ENCODE measurements at places on chromosomes 11 and 22.

DNA sequence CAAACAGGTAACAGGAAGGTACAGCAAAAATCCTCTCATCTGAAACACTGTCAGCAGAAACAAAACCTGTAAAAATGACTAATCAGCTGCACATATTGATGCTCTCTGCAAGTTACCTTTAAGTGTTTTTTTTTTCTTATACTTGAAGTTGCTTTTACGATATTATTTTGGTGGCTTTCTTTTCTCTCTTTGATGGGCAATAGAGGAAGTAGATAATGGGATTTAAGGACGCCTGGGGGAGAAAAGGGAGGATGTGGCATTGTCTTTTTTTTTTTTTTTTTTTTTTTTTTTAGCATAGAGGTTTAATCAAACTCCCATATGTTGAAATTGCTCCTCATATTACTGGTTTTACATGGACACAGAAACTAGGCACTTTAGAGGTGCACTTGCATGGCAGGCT is 11.4 kb upstream of the ADSL start:
- no peak for DNase-seq

DNA sequence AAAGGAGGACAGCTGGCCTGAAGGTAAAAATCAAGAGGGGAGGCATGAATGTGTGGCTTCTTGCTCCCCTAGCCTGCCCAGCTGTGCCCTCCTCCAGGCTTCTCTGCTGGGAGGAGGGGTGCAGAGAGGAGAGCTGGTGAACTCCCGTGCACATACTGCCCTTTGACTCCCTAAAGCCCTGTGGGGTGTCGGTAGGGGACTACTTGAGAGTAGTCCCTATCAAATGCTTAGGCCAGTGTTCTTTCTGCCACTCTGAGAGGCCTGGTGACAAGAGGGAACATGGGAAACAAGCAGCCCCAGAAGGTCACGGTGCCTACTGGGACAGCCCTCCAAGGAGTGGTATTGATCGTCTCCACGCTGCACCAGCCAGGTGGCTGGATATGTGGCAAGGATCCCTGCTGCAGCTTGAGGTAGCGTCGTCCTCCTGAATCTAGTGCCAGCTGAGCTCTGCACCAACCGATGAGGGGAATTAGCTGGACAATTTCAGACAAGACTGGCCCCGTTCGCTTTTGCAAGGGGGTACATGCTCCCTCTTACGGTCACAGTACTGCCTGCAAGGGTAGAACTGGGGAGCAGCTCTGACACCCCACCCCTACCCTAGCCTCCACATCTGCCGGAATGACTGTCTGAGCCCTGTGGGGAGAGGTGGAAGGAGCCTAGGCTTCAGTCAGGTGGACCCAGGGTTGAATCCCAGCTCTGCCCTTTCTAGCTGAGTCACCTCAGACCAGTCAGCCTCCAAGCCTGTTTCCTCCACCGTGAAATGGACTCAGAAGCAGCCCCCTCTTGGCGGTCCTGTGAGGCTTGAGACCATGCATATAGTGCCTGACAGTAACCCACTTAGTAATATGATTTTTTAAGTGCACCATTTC is 17.1 kb upstream of the C11orf96 start:
- DNase-seq, result no peak

DNA sequence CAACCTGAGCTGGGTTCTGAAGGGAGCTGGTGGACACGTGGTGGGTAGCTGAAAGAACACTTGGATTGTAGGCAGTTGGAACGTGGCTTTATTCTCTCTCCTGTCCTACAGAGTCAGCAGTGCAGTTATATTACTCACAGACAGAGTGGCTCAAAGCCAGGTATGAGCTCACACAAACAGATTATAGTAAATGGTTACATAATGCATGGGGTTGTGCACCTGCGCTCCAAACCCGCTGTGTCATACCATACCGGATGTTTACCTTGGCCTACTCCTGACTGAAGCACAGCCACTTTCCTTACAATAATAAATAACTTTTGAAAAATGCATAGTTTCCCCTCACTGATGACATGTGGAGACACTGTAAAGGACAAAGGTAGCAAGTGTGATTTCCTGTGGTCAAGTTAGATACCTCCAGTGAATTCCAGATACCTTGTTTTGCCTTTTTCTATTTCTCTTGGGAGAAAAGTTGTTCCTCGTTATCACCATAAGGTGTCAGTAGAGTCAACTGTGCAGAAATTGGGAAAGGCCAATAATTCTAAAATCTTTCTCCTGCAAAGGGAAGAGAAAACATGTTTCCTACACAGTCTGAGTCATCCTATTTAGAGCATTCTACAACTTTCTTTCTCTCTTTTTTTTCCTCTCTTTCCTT is 13.5 kb downstream of the MS4A6A start:
- DNase-seq, result no peak

- DNase-seq, result no peak
Measured at GRCh38 chr11:86802146-86802545, 1.8 kb downstream of the PRSS23 start.

DNA sequence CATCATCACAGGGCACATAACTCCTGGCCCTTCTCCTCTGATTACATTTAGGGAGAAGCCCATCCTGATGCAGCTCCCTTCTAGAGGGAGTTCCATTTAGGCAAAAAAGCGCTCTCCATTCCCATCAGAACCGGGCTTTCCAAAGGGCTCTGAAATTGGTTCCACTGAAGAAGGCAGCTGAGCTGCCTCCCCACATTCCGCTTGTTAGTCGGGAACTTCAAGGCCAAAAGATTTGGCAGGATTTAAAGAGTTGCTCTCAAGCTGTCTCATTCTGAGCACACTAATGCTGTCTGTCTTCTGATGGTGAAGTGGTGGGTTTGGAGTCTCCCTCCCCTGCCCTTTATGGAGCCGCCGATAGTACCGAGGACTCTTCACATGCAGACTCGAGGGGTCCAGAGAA is 26.6 kb upstream of the CABP7 start:
- DNase-seq, result no peak

DNA sequence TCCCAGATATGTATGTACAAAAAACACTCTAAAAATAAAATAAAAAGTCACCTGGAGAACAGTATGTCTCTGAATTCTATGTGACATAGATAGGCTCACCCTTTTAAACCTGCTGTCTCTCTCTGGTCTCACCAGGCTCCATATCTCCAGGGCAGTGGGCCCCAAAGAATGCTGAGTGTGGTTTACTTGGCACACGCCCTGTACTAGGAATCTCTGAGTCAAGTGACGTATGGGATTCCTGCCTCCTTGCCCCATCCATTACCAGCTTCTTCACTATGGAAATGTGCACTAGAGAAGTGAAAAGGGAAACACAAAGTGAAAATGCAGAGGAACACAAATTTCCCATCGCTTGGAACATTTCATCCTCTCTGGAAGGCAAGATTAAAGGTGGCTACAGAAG is 722.2 kb upstream of the TENM4 start:
- no peak for DNase-seq

DNA sequence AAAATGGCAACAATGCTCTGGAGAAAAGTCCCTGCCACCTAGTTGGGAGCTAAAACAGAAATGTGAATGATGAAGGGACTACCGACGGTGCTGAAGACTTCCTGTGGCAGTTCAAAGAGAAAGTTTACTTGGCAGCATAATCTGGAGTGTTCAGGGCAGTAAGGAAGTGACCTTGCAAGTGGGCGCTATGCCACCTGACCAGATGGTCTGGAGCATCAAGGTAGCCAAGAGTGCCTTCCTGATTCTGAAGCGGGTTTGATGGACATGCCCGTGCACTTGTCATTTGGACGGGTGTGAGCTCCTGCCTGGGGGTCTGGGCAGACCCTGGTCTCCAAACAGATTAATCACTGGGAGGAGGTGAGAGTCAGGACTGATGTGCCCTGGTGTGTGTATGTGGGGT is 1.8 kb upstream of the SNX19 start:
- DNase-seq, result no peak

DNA sequence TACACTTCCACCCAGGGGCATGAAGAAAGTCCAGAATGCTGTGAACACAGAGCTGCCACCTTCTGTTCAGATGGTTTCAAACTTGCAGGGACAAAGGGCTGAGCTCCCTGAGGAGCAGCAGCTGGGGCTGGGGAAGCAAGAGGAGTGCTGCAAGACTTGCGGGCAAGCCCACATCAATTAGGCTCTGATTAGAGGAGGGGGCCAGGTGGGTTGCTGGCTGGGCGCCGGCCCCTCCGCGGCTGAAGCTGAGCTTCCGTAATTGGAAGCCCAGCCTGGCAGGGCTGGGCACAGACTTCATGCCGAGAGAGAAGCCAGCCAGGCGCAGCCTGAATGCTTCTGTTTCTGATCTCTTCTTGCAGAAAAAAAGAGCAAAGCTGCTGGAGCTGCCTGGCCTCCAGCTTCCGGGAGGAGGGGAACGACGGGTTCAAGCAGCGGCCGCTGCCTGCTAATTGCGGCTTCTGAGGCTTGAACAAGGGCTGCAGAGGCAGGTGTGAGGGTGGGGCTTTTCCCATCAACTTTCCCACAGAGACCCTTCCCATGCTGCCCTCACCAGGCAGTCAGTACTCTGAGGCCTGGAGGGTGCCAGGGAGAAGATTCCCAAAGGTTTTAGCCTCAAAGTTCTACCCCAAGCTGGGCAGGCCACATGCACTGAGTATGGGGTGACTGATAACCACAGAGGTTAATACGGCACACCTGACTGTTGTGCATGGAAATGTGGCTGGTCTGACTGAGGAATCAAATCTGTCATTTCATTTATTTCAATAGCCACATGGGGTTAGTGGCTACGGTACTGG is 91.1 kb upstream of the LMO1 start:
- no peak for DNase-seq

GRCh38 chr22:31148953-31149627 is 8.8 kb upstream of the PLA2G3 start:
- peak; percentile 24 for DNase-seq

GRCh38 chr11:37503411-37504059 is 905.5 kb upstream of the RAG2 start:
- DNase-seq, result no peak

DNA sequence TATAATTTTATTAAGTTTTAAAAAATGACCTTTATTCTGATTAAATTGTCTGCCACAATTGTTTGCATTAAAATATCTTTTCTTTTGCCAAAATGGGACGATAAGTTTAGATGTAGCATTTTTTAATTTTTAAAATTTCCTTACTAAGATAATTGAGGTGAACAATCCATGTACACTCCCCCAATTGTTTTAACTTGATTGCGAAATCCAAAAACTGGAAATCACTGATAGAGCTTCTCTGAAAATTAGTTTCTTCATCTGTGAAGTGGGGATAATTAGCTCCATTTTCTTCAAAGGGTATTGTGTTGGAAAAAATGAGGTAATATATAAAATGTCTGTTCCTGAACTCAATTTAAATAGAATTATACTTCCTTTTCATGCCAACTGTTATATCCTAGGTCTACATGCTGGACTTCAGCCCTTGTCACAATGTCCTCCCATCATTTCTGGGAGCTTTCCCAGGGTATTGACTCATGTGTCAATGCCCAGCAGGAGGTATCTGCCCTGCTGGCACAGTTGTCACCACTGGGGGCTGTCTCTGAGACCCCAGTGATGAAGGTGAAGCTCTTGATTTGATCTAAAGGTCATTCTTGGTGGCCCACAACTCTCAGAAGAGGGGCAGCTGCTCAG is 28.7 kb upstream of the NAV2 start:
- no peak for DNase-seq

- DNase-seq, result no peak
Measured at GRCh38 chr22:32233091-32233490, 22.1 kb downstream of the SLC5A4 start.

GRCh38 chr22:37032535-37033460 is 13.3 kb downstream of the MPST start:
- no peak for DNase-seq

DNA sequence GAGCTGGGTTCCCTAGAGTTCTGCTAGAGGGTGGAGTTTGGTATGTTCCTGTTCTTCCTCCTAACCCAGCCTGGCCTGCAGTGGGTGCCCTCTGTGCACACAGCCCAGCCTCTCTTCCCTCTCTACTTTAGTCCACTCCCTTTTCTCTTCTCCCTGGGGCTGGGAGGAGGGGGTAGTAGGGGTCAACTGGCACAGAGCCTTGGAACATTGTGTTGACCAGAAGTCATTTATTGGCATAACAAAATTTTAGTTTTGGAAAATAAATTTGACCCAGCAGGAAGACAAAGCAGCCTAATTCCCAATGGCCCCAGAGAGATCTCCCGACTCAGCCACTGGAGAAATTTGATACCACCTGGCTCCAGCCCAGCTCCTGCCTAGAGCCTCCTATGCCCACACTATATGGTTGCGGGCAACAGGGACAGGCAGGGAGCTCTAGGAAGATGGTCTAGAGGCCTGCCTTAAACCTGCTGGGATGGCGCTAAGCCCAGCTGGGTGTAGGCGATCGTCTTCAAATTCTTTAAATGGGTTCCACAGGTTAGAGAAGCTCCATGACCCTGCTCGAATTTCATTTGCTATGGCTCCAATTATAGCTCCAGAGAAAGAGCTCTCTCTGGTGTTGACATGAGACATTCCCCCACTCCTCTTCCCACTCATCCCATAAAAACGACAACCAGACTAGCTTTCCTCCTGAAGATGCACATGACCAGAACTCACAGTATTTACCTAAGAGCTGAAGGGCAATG is 9.9 kb downstream of the PCSK7 start:
- DNase-seq, result no peak

DNA sequence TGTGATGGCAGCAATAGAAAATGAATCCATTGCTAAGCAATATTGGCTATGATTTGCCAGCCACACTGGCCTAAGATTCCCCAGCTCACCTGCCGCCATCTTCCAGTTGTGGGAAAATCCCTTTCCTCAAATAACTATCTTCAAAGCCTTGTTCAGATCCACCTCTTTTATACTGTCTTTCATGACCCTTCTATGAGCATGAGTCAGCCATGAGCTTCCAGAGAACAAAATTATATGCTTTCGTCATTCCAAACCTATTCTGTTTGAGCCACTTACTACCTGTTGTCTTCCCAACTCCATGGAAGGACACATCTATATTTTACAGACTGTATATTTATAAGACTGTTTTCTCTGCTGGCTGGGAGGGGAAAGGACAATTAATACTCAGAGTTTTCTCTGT is 25.0 kb upstream of the PRSS23 start:
- no peak for DNase-seq

DNA sequence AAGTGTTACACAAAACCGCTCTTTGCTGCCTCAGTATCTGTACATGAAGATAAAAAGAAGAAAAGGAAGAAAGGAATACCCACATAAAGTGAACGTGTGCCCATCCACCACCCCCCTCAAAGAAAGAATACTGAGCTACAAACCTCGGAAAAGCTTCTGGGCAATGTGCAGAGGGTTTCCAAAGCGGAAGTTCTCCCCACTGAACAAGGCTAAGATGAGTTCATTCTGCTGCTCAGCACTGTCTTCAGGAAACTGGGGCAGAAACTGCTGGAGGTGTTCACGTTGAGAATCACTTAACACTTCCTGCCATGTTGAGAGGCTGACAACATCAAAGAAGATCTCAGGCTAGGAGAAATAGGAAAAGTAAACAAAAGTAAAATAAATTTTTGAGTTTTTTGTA is 6.9 kb downstream of the NFRKB start:
- DNase-seq, result no peak

GRCh38 chr11:2714871-2715270 is 15.1 kb upstream of the KCNQ1OT1 start:
- no peak for DNase-seq

DNA sequence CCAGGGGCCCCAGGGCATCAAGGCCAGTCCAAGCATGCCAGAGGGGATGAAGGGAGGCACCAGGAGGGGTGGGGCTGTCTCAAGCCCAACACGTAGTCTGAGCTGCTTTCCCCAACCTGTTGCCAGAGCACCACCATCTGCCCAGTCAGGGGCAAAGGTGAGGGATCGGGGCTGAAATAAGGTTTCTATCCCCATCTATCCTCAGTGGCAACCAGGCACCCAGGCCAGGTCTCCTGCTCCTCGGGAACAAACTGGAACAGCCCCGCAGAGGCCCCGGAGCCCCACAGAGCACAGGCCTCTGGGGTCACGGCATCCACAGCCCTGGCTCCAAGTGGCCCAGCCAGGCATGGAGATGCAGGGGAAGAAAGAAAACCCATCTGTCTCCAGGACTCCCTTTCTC is 19.3 kb downstream of the STARD10 start:
- no peak for DNase-seq
